ENCODE measurements at places on chromosomes 12 and 14.

- DNase-seq, result peak; percentile 12
Observed at GRCh38 chr12:103901518-103902173, 28.6 kb upstream of the HSP90B1 start.

DNA sequence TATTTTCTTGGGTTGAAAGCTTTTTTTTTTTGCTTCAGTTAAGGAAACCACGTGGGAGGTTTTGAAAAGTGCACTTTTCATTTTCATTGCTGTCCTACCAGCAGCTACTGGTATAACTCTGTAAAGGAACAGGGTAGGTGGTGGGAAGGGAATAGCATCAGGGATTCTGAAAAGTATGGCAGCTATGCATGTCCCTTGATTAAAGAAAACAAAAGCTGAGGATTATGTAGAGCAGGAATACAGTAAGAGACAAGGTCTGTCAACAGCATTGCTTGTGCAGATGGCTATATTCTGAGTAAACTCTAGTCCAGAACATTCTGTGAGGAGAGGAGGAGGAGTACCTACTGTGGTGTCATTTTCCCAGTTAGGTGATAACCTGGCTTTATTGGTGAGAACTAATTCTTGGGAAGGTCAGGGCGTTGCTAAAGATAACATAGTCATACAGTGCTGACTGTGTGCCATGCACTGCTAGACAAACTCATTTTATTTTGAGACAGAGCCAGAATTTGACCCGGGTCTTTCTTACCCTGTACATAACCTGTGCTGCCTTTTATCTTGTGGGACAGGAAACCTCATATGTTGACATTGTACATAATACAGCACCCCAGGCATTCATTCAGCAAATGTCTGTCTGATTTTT lies 80.3 kb upstream of the TRAF3 start:
- no peak for DNase-seq

DNA sequence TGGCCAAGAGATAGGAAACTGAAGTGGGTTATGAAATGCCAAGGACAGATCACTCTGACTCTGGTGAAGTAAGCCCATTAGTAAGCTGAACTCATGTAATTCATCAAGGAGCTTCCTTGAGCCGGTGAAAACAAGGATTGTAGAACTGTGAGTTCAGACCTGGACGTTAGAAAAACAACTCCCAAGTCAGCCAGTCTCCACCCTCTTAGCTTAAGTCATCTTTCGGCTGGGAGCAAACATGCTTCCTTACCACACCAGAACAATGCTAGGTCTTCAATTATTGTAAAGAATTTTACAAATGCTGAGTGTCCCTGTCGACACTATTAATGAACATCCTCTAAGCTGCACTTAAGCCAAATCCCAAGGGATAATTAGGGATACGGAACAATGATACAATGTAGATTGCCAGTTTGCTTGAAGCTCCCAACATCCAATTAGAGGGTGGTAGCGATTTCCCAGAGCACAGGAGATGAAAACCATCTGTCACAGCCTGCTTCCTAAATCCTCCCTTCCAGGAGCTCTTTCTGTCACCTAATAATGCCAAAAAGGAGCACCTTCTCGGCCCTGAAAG lies 45.7 kb upstream of the VASH1 start:
- no peak for DNase-seq

- DNase-seq, result no peak
Observed at GRCh38 chr12:10753059-10753458, 29.9 kb upstream of the YBX3 start.

- no peak for DNase-seq
Observed at GRCh38 chr14:25895740-25896139, 702.1 kb downstream of the NOVA1 start.

DNA sequence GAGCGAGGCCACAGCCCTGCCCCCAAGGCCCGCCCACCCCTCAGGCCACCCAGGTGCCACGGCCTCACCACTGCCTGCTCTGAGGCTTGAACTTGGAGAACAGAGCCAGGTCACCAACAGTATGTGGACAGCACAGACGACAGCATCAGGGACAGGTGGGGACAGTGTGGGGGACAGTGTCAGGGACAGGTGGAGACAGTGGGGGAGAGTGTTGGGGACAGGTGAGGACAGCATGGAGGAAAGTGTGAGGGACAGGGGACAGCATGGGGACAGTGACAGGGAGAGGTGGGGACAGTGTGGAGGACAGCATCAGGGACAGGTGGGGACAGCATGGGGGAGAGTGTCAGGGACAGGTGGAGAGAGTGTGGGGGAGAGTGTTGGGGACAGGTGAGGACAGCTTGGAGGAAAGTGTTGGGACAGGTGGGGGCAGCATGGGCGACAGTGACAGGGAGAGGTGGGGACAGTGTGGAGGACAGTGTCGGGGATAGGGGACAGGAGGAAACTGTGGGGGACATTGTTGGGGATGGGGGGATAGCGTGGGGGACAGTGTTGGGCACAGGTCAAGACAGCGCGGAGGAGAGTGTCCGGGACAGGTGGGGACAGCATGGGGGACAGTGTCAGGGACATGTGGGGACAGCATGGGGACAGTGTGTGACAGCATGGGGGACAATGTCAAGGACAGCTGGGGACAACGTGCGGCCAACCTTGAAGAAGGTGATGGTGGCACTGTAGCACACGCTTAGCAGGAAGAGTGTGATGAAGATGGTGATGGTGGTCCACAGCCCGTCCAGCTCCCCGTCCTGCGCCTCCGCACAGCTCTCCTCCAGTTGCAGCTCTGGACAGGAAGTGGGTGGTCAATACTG lies 114.9 kb downstream of the TMEM121 start:
- no peak for DNase-seq

DNA sequence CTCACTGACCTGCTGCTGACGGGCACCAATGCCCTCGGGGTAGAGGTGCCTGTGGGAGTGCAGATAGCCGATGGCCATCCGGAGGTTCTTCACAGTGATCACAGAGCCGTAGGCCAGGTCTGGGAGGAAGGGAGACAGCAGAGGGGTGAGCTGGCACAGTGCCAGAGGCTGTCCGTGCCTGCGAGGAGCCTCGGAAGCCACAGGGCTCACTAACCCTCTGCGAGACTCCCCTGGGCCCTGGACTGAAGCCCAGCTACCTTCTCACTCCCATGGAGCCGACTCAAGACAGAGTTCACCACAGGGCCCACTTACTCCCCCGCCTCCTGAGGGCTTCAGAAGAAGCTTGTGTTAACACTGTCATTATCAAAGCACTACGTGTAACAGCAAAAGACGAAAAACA lies 24.5 kb downstream of the POMT2 start:
- no peak for DNase-seq

GRCh38 chr12:133105620-133106019 lies 24.5 kb downstream of the ZNF891 start:
- DNase-seq, result no peak

DNA sequence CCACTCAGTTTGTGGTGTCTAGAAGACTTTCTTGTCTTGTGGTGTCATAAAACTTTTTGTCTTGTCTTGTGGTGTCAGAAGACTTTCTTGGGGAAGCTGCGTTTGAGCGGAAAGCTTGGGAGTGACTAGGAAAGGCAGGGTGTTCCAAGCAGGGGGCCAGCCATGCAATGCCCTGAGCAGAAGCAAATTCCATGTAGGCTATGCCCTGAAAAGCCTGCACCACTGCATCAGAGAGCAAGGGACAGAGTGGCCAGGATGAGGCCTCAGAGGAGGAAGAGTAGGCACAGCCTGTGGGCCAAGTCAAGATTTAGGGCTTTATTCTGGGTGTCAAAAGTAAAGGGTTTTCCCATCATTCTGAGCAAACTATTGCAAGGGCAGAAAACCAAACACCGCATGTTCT lies 14.5 kb downstream of the KRT8 start:
- no peak for DNase-seq

GRCh38 chr12:107134558-107134957 lies 41.2 kb upstream of the CRY1 start:
- peak; percentile 34 for DNase-seq

GRCh38 chr14:92684801-92685560 lies 63.4 kb downstream of the LGMN start:
- DNase-seq, result no peak
